Stimulated activated CD8-positive, alpha-beta memory T cell treated with anti-CD3 and anti-CD28 coated beads, Interleukin-15, amount 100 ng/mL, for 48 hours (primary cell): ENCODE measurements at places on chromosomes 6 and 20.

GRCh38 chr6:118485601-118486550 lies 62.2 kb upstream of the PLN start:
- no peak for DNase-seq

DNA sequence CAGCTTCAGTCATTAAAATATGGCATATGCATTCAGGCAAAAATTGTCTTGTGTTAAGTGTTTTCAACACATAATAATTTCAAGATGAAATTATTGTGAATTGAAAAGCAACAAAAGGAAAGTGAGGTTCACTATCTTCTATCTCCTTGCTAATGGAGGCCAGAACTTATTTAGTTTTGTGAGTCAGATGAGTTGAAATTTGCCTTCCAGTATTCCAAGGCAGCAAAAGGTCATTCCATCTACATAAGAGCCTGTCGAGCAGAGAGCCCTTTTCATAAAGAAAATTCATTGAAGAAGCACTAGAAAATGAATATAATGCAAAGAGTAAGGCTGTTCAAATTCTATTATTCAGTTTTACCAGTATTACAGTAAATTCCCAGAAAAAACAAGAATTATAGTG lies 274.3 kb downstream of the PLCB1 start:
- DNase-seq, result no peak

DNA sequence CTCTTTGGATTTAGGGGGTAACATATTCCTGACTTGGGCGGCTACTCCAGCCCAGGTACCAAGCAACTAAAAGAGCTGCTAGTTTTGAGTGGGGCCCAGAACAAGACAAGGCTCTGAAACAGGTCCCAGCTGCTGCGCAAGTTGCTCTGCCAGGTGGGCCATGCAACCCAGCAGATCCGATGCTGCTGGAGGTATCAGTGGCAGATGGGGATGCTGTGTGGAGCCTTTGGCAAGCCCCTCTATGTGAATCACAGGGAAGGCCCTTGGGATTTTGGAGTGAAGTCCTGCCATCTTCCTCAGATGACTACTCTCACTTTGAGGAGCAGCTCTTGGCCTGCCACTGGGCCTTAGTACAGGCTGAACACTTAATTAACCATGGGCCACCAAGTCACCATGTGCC lies 43.7 kb upstream of the VSX1 start:
- DNase-seq, result no peak

- no peak for DNase-seq
Measured at GRCh38 chr6:125082908-125083683, 70.5 kb upstream of the TPD52L1 start.

DNA sequence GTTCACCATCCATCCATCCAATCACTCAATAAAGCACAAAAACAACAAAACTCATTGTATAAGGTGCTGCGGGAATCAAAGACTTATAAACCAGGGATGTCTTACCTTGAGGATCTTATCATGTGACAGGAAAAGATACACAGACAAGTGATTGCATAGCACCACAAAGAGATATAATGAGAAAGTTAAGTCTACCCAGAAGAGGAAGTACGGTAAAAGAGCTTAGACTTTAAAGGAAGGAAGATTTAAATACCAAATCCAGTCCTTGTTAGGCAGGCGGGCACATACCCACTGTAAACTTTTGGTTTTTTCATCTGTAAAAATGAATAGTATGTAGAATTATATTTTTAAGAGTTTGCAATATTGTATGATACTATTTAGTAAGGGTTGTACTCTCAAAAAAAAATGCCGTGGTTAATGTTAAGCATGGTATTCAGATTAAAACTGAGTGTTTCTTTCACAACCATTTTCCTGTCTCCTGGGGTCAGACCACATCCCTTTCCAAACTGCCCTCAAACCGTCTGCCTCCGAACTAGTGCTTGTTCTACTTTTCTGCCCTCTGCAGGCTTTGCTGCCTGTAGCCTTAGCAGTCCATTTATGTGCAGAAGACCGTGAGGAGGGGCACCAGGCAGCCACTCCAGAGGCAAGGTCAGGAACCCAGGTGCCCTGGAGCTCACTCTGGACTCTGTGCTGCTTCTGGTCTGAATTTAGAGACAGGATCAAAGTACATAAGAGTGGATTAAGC lies 179.5 kb upstream of the SYNDIG1 start:
- peak; percentile 4 for DNase-seq

DNA sequence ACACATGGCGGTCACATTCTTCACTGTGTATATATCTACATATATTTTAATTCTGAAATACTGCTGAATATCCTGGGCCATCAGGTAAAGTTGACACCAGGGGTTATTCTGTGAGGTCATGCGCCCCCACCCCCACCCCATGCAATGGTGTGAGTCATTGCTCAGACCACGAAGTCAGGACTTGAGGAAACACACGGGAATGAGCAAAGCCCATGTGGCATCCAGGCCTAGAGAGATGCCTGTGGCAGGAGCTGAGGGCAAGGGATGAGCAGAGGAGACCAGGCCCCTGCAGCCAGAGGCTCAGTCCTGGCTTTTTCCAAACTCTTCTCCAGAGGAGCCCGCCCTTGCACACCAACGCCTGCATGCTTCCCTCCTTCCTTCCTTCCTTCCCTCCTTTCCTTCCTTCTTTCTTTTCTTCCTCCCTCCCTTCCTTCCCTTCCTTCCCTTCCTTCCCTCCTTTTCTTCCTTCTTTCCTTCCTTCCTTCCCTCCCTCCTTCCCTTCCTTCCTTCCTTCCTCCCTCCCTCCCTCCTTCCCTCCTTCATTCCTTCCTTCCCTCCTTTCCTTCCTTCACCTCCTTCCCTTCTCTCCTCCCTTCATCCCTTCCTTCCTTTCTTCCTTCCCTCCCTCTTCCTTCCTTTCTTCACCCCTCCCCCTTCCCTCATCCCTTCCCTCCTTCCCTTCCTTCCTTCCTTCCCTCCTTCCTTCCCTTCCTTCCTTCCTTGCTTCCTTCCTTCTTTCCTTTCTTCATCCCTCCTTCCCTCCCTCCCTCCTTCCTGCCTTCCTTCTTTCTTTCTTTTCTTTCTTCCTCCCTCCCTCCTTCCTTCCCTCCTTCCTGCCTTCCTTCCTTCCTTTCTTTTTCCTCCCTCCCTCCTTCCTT lies 72.0 kb upstream of the INSM1 start:
- DNase-seq, result no peak

GRCh38 chr6:36252005-36252404 lies 17.9 kb upstream of the PNPLA1 start:
- no peak for DNase-seq

GRCh38 chr20:11302436-11302835 lies 615.3 kb upstream of the BTBD3 start:
- no peak for DNase-seq

DNA sequence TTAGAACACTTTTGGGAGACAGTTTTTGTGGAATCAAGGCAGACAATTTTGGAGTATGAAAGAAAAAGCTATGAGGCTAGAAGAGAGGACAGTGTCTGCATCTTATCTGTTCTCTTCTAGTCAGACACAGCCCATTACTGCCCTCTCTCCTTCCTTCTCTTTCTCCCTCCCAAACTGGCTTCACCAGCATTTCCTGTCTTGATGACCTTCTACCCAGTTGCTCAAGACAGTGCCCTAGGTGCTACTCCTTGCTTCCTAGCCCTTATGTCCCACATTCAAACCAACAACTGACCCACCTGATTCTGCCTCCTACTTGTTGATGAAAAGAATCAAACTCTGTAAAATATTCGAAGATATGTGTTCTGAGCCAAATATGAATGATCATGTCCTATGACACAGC lies 116.4 kb upstream of the RIPOR2 start:
- no peak for DNase-seq

- no peak for DNase-seq
Measured at GRCh38 chr6:7832904-7833750, 77.5 kb downstream of the TXNDC5 start.

DNA sequence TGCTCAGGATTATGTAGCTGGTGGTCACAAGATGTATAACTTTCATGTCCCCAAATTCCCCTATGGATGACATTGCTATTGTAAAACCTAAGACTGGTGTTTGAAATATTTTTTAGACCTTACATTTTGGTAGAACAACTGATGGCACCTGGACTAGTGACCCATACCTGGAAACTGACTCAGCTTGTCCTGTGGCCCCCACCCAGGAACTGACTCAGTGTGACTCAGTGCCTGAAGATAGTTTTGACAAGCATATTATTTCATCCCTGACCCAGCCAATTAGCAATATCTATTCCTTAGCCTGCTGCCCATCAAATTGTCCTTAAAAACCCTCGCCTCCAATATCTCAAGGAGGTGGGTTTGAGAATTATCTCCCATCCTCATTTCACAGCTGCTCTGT lies 90.9 kb upstream of the GRIK2 start:
- no peak for DNase-seq

DNA sequence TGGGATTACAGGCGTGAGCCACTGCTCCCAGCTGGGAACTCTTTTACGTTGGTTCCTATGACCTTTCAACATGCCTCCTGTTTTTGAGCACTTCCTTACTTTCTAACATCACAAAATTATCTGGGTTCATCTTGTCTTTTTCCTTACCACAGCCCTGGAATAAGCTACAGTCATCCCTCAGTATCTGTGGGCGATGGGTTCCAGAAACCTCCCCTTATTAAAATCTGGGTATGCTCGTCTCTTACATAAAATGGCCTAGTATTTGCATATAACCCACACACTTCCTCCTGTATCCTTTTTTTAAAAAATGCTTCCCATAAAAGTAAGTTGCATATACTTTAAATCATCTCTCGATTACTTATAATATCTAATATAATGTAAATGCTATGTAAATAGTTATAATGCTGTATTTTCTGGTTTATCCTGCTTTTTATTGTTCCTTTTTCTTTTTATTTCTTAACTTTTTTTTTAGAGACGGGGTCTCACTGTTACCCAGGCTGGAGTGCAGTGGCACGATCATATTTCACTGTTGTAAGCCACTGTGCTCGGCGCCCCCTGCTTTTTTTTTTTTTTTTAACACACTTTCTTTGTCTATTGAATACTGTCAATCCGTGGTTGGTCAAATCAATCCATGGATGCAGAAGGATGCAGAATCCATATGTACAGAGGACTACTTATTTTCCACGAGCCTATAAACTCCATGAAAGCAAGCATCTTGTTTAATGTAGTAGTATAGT lies 9.2 kb downstream of the RPF2 start:
- no peak for DNase-seq

GRCh38 chr6:16632101-16632500 lies 129.2 kb downstream of the ATXN1 start:
- no peak for DNase-seq

- DNase-seq, result no peak
Measured at GRCh38 chr6:34115403-34115795, 30.5 kb downstream of the GRM4 start.

GRCh38 chr6:84779380-84779779 lies 15.0 kb upstream of the TBX18 start:
- DNase-seq, result no peak

- no peak for DNase-seq
Measured at GRCh38 chr6:24323632-24324337, 34.1 kb downstream of the DCDC2 start.

- no peak for DNase-seq
Measured at GRCh38 chr6:34000281-34000680, 145.6 kb downstream of the GRM4 start.

GRCh38 chr6:158244373-158244772 lies 67.9 kb upstream of the TULP4 start:
- no peak for DNase-seq

DNA sequence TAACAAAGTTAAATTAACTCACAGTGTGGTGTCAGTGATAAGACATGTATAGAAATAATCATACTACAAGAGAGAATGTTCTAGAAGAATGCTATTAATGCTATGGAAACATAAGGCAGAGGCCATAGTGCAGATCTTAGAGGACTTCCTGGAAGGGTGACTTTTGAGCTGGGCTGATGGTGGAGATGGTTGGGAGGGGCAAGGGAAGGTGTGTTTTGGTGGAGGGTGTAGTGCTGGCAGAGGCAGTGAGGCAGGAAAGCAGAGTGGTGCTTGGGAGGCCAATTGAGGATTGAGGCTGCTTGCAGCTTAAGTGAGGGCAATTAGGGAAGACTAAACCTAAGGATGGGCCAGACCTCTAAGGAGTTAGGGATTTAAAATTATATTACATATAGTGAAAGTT lies 58.5 kb upstream of the FNDC1 start:
- no peak for DNase-seq

DNA sequence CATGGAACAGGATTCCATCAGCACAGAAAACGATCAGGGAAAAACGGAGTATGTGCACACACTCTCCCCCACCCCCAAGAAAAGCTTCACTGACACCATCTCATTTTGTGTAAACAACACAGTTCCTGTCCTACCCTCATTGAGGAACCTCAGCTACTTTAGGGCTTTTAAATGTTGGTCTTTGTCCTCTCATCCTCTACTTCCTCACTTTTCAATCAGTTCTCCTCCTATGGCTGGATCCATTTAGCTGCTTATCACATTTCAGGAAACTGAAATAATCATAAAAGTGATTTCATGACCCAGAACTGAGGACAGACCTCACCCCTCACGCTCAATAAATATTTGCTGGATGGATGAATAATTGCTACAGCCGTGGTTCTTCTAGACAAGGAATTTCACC lies 33.1 kb upstream of the PNRC1 start:
- no peak for DNase-seq

DNA sequence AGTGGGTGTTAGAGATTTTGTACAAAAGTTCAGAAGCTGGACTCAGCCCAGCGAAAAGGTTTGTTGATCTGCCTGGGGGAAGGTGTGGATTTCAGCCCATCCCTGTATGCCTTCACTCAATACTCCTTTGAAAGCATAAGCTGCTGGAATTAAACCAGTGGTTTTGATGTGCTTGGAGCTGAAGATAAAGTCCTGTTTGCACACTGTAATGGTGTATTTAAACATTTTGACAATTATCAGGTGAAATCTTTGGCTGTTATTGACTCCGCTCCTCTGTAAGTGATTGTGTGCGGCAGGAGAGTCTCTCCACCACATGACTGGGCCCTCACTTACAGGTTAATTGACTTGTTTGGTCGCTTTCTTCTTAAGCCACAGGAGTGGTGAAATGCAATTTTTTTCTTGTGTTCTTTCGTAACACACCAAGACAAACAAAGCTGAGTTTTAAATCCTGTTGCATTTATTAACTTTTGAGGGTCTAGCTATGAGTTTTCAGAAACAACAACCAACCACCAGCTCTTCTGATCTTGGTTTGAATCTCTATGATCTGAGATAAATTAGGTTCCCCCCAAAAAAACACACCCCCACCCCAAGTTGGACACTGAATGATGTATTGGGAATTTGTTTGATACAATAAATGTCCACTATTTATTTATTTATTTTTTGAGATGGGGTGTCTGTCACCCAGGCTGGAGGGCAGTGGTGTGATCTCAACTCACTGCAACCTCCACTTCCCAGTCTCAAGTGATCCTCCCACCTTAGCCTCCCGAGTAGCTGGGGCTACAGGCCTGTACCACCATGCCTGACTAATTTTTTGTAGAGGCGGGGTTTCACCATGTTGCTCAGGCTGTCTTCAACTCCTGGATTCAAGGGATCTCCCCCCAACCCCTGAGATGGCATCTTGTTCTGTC lies 46.3 kb upstream of the NCOA3 start:
- no peak for DNase-seq
